Suprapubic skin (tissue), 4 donors: ENCODE measurements at places on chromosomes 12 and 14. TPM values are rescaled to one million over a fixed set of nuclear protein-coding genes. Genes with fewer than 3 reads are reported as not detected.

The C12orf50 gene
- total RNA-seq, result not detected

The RNU4-1 gene
- not detected for total RNA-seq

- H3K4me1 ChIP-seq, result no peaks in the 10 kb centered on the region
- no peak for DNase-seq
- no peaks in the 10 kb centered on the region for H3K36me3 ChIP-seq
Measured at GRCh38 chr12:115268451-115268850, 584.5 kb upstream of the TBX3 start.

GRCh38 chr14:61322799-61323290 is 1.5 kb downstream of the PRKCH start:
- H3K27me3 ChIP-seq, result peaks cover 3% of the 10 kb centered on the region
- DNase-seq, result no peak
- no peaks in the 10 kb centered on the region for H3K36me3 ChIP-seq
- H3K4me1 ChIP-seq, result peaks cover 27% of the 10 kb centered on the region
- H3K4me3 ChIP-seq, result peak overlapping the region; percentile 90

The P3H3 gene
- 15.2 TPM for total RNA-seq

GRCh38 chr14:96195441-96196081 is 9.1 kb upstream of the BDKRB2 start:
- no peaks in the 10 kb centered on the region for H3K36me3 ChIP-seq
- no peak for DNase-seq
- no peak overlapping the region for H3K27ac ChIP-seq
- H3K27me3 ChIP-seq, result peaks cover 9% of the 10 kb centered on the region
- H3K4me3 ChIP-seq, result no peak overlapping the region

DNA sequence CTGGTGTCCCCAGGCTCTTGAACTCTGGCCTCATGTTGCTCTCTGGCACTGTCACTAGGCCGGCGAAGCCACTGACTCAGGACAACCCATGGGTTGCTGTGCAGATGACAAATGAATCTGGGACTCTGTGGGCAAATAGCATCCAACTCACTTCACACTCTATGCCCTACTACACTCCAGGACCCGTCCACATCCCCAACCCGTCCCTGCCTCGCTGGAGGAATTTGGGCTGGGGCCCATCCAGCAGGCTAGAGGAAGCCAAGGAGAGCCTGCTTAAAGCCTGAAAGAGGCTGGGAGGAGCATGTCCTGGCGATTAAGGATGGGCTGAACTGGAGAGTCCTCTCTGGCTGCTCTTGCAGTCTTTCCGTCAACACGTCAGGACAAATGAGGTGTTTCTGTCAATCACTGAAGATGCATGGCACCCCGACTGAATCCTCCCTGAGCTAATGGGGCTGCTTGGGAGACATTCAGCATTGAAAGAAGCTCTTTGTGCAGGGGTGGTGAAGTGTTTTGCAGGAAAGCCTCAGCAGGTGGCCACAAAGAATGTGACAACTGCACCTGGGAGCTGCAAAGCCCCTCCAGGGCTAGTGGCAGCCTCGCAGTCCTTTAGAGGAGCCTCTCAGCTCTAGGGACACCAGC is 71.7 kb downstream of the ANO2 start:
- H3K27me3 ChIP-seq, result no peaks in the 10 kb centered on the region
- no peak for DNase-seq
- no peak overlapping the region for H3K27ac ChIP-seq

The FSCB gene
- total RNA-seq, result not detected

DNA sequence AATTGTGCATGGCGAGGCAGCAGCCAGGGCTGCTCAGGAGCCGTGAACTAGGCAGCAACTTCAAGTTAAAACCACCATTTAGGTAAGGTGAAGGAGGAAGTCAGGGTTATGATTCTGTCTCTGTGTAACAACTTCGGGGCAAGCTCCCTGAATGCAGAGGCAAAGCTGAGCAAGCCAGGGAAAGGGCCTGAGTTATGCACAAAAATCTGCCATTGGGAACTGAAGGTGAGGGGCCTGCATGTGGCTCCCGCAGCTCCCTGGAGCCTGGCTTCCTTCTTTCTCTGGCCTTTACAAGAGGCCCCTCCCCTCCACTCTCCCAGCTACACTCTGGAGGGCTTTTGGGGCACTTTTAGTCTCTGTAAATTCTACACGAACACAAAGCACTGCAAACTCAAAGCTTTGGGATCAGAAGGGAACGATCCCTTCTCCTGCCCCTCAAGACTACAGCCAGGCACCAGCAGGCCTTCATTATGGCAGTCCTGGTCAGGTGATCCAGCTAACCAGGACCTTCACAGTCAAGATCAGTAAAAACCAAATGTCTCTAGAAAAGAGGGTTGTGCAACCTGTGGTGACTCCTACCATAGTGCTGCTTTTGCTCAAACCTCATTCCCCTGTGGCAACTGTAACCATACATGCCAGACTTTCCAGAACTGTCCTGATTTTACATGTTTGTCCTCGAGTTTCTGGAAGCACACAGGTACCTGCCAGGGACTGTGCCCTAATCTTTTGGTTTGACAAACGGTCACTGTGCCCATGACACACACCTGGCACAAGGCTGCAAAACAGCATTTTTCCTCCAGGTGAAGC is 67.2 kb upstream of the PTGR2 start:
- H3K27me3 ChIP-seq, result no peaks in the 10 kb centered on the region
- no peaks in the 10 kb centered on the region for H3K36me3 ChIP-seq
- peaks cover 58% of the 10 kb centered on the region for H3K4me1 ChIP-seq
- peak overlapping the region; percentile 99 for H3K27ac ChIP-seq

GRCh38 chr12:122356192-122356635 is 66.3 kb downstream of the CLIP1 start:
- H3K27ac ChIP-seq, result no peak overlapping the region
- H3K4me1 ChIP-seq, result no peaks in the 10 kb centered on the region
- DNase-seq, result no peak
- peaks cover 78% of the 10 kb centered on the region for H3K36me3 ChIP-seq
- no peaks in the 10 kb centered on the region for H3K27me3 ChIP-seq

The JAG2 gene
- total RNA-seq, result 70.8 TPM

GRCh38 chr14:53956427-53957201 is at the start of gene BMP4:
TSS of gene BMP4 (minus strand) at chr14:53956825. CDS start at chr14:53952222, 4,603 bp downstream.
- peak; percentile 93 for DNase-seq
- H3K27me3 ChIP-seq, result peaks cover 28% of the 10 kb centered on the region
- peaks cover 53% of the 10 kb centered on the region for H3K4me1 ChIP-seq
- H3K4me3 ChIP-seq, result peak within 1 kb of the TSS; percentile 74

DNA sequence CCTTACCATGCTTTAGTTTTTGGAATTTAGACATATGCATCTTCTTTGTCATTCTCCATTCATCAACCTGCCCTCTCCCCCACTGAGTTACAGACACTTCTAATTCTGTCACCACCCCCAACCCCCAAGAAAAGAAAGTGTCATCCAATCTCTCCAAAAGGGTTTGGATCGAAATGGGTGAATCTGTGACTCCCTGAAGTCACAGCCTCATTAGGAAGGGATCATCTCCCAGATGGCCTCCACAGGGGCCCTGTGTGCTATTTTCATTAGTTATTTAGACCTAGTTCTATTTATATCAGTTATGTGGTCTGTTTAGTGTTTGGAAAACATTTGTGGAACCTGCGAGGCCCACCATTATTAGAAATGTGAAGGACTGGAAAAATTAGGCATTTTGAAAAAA is 191.0 kb upstream of the ATP2B1 start:
- no peak for DNase-seq
- H3K27me3 ChIP-seq, result no peaks in the 10 kb centered on the region
- H3K27ac ChIP-seq, result no peak overlapping the region
- H3K4me3 ChIP-seq, result no peak overlapping the region
- H3K4me1 ChIP-seq, result no peaks in the 10 kb centered on the region

- H3K27ac ChIP-seq, result no peak overlapping the region
- no peak for DNase-seq
- H3K27me3 ChIP-seq, result no peaks in the 10 kb centered on the region
- no peaks in the 10 kb centered on the region for H3K36me3 ChIP-seq
- no peak overlapping the region for H3K4me3 ChIP-seq
Measured at GRCh38 chr12:104360983-104361707, 57.6 kb downstream of the EID3 start.
